ENCODE measurements at places on chromosomes 3 and 15.

- DNase-seq, result no peak
Observed at GRCh38 chr15:64645995-64646394, 129.4 kb downstream of the RBPMS2 start.

DNA sequence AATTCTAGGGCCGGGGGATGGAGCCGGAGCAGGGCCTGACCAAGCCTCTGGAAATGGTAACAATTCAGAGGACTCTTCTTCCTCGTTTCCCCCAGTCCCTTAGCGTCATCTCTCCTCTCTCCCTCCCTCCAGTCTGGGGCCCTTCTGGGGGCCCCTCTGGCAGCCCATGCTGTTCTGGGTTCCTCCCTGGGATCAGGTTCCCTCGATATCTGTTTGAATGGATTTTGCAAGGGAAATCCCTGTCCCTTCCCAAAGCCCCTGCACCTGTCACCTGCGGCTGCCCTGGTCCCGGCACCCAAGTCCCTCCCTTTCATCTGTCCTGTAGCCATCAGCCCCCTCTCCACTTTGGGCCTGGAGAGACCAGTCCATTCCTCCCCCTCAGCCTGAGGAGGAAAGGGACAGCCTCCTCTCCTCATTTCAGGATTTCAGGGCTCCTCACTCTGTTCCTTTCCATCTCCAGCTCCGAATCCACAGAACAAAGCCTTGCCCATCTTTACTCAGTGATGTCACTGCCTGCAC, 1.7 kb upstream of the PLCB2 start:
- no peak for DNase-seq

GRCh38 chr15:35912196-35912595, 366.2 kb upstream of the DPH6 start:
- no peak for DNase-seq

DNA sequence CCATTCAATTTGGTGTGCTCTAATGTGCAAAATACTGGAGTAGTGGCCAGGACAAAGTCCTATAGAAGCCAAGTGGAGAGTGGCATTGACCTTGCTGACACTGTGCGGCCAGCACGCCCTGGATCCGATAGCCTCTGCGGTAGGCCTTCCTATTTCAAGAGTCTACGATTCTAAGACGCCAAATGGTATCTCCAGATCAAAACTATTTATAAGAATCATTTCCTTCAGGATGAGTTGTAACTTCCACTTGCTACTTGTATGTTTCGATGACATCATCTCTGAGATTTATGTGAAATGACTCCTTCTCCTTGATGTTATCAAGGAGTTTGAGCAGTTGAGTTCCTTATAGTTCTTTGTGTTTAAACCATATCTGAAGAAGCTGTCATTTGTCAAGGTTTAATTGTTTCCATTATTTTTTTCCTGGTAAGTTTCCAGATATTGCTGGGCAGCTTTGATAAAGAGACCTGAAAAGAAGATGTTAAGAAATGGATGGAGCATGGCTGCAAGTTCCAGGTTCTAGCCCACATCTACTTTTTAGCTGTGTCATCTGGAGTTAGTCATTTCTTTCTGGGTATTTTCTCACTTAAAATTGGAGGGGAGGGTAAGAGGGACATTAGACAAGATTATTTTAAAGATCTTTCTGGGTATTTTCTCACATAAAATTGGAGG, 71.8 kb downstream of the TMEM44 start:
- DNase-seq, result peak; percentile 40

DNA sequence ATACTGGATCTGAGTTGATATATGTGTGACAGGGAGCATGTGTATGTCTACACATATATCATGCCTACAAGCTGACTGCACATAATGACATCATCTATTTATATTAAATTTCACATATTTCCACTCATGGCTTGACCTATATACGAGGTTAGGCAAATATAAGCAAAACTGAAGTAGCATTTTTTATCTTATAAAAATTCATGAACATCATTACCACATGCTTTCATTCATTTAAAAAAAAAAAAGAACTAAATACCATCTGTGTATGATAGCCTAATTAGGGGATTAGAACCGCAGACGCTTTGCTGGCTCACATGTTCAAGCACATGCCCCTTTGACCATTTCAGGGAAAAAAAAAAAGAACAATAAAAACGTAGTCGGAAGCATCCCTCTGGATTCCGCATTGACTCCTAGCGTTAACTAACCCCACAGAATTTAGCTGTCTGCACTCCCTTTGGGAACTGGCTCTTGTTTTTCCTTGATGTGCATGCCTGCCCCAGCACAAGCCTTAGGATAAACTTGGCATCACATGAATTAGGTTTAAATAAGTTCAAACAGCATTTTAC, 888.4 kb downstream of the ROBO1 start:
- no peak for DNase-seq

- no peak for DNase-seq
Observed at GRCh38 chr3:15120986-15121385, 22.0 kb upstream of the RBSN start.

DNA sequence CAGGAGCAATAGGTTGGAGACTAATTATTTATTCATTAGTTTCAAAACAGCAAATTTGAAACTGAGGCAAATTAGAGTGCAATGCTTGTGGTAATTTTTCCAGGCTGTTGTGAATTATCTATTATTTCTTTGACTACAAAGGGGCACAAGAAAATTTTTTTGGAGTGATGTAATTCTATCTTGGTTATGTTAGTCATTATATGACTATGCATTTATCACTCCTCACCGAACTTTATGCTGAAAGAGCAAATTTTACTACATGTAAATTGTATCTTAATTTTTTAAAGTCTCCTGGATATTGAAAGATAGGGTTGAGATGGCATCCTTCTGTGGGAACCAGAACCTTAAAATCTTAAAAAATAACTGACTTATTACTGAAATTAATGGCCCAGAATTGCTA, 320.0 kb upstream of the ROBO1 start:
- DNase-seq, result no peak

GRCh38 chr3:99945328-99945995, 127.8 kb downstream of the CMSS1 start:
- no peak for DNase-seq

DNA sequence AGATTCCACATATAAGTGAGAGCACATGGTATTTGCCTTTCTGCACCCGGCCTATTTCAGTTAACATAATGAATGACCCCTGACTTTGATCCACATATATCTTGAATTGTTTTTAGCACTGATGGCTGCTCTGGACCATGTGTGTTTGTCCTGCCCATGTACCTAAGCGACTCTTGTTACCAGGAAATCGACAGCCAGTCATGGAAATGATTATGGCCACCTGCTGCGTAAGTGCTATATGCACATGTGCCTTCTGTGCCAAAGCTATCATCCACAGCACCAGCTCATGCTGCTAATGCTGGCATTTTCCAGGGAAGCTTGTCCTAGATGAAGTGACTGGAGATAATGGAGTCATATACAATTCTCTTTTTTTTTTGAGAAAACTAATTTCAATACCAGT, 103.7 kb downstream of the PEX5L start:
- DNase-seq, result no peak

- no peak for DNase-seq
Observed at GRCh38 chr3:110419601-110420000, 652.0 kb upstream of the NECTIN3 start.

GRCh38 chr15:62875626-62876021, 166.9 kb upstream of the TPM1 start:
- no peak for DNase-seq

DNA sequence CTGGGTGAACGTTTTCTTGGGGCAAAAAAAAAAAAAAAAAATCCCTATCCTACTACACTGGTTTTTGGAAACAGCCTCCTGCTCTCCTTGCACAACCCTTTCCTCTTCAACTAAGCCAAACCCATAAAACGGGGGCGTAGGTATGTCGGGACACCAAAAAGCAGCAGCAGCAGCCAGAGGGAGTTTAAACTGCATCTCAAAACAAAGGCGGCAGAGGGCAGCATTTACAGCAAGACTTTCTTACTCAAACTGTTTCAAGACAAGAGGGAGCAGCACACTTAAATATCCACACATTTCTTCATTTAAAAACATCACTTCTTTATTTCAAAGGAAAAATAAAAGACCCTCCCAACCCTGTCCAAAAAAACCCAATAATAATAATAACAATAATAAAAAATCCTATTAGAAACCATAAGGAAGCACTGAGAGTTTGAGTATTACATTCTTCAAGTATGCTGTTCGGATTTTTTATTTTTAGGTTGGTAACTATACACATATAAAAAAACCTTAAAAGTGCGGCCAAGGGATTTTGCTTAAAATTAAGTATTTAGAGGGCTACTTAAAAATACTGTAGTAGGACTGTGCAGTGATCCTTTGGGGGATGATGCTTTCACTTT, 43.9 kb upstream of the PLXND1 start:
- DNase-seq, result peak; percentile 63

GRCh38 chr15:63703641-63704240, 106.6 kb downstream of the FBXL22 start:
- DNase-seq, result no peak

DNA sequence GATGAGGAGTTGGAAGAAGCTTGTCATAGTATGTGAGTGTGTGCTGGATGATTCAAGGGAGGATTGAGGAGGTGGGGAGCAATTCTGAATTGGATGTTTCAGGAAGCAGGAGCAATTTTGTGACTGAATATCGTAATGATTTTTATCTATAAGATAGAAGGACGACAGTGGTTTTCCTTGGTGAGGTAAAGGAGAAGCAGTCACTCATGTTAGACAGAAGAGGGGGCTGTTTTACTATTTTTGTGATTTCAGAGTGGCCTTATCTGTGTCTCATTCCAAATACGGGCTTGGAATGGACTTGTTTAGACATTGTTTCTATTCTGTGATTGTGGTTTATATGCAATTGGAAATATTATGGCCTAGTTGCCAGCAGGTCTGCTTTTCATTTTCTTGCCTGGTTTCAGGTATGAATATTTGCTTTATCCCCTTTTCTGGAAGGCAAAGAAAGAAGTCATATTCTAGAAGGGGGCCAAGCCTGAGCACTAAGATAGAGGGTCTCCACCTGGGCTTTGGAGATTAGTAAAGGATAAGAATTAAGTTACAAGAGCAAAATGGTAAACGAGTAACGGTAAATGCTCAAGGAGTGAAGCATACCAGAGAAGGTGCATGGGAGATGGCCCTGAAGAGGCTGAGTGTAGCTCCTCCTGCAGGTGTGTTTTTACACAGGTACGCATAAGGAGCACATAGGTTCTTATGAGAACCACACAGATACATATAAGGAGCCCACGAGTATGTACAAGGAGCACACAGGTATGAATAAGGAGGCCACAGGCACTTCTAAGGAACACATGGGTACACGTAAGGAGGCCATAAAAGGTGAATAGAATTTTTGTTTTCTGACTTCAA, 124.6 kb upstream of the KCNAB1 start:
- DNase-seq, result peak; percentile 21

- DNase-seq, result no peak
Observed at GRCh38 chr3:72157748-72158638, 373.0 kb upstream of the PROK2 start.

DNA sequence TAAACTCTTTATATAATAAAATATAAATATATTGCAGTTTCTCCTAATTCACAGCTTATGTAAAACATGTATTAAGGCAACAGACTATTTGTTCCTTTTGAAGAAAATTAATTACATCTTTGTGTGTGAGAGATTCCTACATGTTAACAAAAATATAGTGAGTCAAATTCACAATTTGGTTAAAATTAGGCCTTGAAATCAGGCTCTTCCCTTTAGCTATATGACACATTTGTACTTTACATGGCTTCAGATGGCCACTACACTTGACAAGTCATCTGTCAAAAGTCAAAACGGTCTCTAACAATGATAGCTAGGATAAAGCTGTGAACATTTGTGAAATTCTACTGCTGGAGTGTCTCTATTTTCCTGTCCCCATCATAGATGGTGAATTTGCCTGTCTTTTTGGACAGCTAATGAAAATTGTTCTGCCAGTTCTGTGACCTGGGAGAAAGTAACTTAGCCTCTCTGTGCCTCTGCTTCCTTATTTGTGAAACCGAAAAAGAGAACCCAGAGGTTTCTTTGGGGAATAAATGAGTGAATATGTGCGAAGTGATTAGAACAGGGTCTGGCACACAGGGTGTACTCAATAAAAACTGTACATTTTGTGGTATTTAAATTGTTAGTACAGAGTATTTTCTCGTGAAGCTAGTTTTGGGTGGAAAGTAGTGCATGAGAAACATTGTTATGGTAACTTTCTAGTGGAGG, 23.6 kb downstream of the TM4SF4 start:
- DNase-seq, result no peak

DNA sequence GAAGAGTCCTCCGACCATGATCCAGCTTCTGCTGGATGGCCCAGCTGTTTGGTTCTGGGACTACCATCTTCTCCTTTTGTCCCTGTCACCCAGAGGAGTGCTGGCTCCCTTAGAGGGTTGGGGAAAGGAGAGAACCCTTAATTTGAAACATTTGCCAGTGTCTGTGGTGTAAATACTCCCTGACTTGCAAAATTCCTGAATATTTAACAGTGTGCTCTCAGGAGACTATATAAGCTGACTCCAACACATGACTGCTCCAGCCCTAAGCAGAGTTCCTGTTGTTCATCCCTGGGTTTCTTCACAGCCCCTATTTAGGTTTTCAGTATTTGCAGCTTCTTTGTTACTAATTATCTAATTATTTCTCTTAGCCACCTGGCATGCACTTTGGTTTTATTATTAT, 133.1 kb downstream of the CPNE4 start:
- DNase-seq, result no peak

DNA sequence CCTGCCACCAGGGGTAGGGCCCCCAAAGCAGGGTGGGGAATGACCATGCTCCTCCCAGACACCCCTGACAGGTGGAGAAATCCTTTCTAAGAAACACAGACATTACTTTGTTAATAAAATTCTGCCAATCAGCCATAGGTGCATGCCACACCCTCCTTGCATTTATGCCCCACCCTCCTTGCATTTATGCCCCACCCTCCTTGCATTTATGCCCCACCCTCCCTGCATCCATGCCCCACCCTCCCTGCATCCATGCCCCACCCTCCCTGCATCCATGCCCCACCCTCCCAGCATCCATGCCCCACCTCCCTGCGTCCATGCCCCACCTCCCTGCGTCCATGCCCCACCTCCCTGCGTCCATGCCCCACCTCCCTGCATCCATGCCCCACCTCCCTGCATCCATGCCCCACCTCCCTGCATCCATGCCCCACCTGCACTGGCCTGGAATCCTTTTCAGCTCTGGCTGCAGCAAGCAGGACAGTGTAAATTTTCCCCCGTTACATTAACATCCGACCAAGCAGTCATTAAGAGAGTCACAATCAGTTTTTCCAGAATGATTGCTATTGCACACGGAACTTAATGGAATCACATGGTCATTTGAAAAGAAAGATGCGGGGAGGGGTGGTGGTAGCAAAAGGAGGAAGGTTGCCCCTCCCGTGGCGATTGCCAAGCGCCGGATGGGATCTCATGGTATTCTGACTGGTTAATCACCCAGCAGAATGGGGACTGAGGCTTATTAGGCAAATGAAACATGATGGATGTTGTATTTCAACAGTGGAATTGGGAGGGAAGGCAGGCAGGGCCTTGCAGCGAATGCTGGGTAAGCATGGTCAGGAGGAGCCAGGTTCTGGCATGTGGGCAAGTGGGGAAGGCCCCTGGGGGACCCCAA, 91.2 kb downstream of the TLE3 start:
- DNase-seq, result no peak

- no peak for DNase-seq
Observed at GRCh38 chr3:77303955-77304699, 264.2 kb downstream of the ROBO2 start.

DNA sequence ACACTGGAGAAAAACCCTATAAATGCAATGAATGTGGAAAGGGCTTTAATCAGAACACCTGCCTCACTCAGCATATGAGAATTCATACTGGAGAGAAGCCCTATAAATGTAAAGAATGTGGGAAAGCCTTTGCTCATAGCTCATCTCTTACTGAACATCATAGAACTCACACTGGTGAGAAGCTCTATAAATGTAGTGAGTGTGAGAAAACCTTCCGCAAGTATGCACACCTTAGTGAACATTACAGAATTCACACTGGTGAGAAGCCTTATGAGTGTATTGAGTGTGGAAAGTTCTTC, 7.4 kb upstream of the ZNF501 start:
- DNase-seq, result no peak
